ENCODE measurements at places on chromosomes 12 and 14.

GRCh38 chr12:13000616-13000924, 505 bp upstream of the HEBP1 start:
- DNase-seq = no peak

DNA sequence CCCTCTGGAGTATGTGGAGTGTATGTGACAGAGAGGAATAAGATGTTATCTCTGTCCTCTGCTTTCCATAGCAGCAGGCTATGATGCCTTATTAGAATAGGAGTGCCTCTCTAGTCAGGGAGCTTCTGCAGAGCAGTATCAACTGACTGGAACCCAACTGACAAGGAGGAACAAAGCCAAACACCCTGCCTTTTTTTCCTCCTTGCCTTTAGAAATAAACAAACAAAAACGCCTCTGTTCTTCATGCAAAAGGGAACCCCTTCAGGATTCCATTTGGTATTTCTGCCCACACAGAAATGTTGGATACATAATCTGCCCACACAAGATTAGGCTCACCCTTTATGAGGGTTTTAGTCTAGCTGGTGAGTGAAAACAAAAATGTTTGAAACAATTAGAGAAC, 50.3 kb downstream of the VRK1 start:
- DNase-seq = no peak

DNA sequence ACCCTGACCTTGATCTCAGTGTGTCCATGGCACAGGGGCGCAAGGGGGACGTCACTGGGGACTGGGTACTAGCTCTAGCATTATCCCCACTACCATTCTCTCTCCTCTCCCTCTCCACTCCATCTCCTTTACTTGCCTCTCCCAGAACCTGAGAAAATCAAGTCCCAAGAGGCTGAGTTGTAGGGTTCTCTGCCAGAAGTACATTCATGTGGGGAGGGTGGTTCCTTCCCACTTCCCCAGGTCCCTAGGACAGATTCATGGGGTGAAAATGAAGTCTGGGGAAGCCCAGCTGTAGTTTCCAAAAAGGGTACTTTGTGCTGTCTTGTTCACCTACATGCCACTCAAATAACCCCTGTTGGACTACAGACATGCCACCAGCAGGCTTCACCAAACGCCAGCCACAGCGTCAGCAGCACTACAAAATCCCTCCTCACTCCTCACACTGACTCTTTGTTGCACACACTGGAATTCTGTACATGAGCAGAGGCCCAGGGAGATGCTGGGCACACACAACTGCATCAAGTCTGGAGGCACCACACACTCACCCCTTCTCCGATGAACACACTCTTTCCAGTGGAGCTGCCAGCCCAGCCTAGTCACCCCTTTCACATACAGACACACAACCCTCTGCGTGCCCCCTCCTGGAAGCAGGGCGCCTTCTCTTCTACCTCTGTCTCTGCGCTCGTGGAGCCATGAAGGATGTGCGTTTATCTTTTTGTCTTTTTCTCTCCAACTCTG, 6.9 kb downstream of the RARG start:
- DNase-seq = peak; percentile 51

DNA sequence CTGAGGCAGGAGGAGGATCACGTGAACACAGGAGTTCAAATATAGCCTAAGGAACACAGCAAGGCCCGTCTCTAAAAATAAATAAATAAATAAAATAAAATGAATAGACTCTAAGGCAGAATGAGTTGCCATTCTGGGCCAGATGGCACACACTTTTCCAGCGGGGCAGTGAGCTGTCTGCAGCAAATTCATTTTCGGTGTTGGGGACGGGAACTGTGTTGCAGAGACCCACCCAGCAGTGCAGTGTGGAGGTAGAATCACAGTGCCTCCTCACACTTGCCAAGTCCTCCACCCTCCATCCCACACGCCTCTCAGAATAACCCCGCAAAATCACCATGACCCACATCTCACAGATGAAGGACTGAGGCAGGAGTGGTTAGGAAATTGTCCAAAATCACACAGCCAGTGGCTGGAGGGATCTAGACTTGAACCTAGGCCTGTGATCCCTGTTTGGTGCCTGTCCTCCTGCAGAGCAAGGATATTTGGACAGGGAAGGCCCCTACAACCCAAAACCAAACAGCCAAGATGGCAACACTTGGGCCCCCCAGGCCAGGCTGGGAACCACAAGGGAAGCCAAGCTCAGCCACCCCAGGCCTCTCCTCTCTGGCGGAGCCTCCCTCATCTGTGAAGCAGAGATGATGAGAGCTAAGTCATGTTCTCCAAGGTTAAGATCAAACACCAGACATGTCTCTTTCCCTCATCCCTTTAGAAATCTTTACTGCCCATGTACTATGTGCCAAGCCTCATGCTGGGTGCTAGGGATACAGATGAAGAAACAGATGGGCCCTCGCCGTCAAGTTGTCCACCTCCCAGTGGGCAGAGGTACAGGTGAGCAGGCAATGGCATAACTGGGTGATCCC, 152.7 kb downstream of the DPF3 start:
- no peak for DNase-seq

DNA sequence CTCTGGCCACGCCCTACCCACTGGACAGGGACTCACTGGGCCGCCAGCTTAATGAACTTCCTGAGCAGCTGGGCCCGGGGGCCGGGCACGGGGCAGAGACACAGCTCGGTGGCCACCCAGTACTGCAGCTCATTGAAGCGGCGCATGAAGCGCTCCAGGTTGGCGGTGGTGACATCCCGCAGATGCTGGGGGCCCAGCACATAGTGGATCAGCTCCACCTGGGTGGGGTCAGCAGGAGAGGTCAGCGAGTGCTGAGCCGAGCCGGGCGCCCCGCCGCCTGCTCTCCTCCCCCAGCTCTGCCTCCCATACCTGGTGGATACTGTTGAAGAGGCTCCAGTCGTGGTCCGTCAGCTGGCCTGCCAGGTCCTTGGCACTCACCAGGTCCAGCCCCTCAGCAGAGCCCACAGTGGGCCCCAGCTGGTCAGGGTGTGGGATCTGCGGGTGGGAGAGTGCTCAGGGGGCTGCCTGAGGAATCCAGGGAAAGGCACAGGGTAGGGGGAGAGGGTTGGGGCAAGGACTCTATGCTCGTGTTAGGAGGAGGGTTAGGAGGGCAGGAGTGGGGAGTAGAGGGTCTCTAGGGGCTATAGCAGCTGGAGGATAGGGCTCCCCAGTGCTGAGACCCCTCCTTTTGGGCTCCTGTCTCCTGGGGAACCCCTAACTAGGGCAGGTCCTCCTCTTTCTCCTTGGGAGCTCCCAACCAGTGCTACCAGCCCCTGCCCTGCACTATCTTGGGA, 15.5 kb upstream of the ENDOU start:
- DNase-seq = no peak

DNA sequence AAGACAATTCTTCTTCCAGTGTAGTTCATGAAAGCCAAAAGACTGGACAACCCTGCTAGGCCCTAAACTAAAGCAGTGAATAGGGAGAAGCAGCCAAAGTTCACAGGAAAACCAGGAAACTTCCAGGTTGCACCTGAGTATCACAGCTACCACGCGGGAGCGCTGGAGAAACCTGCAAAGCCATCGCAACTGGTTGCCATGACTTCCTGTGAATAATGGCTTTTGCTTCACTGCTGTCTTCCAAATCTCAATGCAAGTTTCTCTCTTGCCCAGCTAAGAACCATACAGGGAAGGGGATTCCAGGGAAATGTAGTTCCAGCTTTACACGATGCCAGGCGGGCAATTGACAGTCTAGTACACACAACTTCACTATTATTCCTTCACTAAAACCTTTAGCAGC, 114.1 kb downstream of the GXYLT1 start:
- DNase-seq = no peak

GRCh38 chr12:89418228-89418910, 66.1 kb upstream of the DUSP6 start:
- DNase-seq = no peak

GRCh38 chr14:80644826-80645225, 296.7 kb downstream of the CEP128 start:
- DNase-seq = no peak

GRCh38 chr12:70664465-70664881, 27.2 kb upstream of the PTPRB start:
- DNase-seq = no peak

DNA sequence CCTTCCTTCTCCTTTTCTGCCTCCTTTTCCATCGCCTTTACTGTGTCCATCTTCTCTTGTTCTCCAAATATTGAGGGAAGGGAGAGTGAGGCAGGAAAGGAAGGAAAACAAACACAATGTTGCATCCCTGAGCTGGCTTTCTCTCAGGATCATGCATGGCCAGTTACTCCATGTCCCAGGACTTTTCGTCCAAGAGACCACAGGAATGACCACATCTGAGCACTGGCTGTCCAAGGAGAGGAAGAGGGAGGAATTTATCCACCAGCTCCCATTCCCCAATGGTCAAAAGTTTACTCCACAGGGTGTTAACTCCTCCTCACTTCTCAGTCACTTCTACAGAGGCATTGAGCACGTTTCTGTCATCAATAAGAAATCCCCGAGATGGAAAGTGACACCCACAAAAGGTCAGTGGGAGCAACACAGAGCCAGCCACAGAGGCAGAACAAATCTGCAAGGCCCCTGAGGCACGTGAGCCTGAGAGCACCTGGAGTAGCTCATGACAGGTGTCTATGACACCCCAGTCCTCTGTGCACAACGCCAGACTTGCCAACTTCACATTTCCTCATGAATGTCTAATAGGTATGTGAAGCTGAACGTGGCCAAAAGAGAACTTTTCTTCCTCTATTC, 177.3 kb upstream of the NUDT4 start:
- no peak for DNase-seq

GRCh38 chr12:31663576-31663975, 4.1 kb downstream of the ETFBKMT start:
- DNase-seq = no peak

DNA sequence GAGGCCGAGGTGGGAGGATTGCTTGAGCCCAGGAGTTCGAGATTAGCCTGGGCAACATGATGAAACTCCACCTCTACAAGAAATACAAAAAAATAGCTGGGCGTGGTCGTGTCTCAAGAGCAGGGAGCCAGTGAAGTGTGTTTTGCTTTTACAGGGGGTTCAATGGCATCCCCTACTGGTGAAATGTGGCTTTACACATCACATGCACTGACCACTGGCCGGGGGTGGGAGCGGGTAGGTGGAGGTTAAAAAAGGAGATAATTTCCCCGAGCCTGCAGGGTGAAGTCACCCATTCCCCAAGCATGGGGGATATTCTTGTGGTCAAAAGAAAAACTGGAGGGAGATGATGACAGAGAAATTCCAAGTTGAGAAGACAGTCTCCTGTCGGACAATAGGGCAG, 63.6 kb upstream of the PWP1 start:
- DNase-seq = no peak

- DNase-seq = no peak
Measured at GRCh38 chr14:104787736-104788135, 7.8 kb downstream of the AKT1 start.

DNA sequence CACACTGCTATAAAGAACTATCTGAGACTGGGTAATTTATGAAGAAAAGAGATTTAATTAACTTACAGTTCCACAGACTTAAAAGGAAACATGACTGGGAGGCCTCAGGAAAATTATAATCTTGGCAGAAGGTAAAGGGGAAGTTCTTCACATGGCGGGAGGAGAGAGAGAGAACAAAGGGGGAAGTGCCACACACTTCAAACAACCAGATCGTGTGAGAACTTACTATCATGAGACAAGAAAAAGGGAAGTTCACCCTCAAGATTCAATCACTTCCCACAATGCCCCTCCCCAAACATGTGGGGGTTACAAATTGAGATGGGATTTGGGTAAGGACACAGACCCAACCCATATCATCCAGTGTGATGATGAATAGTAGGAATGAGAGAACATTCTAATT, 366.5 kb downstream of the LRFN5 start:
- no peak for DNase-seq

Data from stomach (tissue), 19 donors.